Lung (tissue), 17 donors: ENCODE measurements at places on chromosomes 12 and 14. TPM values are rescaled to one million over a fixed set of nuclear protein-coding genes. Genes with fewer than 3 reads are reported as not detected.
A peak's percentile ranks its signal among the peaks of the same experiment; 100 is the strongest.

DNA sequence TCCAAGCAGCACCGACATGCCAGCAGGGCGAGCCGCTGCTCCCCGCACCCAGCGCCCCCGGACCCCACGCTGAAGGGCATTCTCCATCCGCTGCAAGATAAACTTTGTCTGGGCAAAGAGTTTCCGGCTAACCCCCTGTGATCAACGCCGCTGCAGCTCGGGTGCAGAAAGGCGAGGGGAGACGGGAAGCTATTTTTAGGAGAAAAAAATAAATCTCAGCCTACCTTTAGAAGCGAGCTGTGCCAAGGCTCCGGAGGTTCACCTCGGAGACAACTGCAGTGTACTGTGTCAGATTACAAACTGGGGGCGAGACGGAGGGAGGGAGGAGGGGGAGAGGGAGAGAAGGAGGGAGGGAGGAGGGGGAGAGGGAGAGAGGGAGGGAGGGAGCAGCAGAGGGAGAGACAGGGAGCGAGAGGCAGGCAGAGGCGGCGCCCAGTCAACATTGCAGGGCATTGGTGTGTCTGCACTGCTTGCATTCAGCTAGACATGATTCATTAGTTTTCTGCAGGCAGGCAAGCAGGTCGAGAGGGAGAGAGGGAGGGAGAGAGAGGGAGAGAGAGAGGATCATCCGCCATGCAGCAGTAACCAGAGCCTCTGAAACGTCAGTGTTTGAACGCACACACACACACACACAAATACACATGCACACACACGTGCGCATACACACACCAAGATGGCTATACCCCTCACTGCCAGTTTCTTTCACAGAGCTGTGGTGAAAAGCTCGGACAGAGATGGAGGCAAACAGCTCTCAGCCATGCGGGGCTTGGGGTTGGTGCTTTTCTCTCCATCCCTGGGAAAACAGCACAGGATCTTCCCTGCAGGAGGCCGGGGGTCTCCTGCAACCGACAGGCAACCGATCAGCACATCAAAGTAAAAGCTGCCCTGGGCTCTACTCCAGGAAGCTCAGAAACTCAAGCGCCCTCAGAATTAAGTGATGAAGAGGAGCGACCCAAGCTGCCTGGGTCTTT, at the start of gene RIMBP2:
TSS of gene RIMBP2 (minus strand) at position 302 of the 971 bp plus-strand sequence. CDS start 237,286 bp downstream, outside the sequence.
- peak; percentile 64 for DNase-seq

DNA sequence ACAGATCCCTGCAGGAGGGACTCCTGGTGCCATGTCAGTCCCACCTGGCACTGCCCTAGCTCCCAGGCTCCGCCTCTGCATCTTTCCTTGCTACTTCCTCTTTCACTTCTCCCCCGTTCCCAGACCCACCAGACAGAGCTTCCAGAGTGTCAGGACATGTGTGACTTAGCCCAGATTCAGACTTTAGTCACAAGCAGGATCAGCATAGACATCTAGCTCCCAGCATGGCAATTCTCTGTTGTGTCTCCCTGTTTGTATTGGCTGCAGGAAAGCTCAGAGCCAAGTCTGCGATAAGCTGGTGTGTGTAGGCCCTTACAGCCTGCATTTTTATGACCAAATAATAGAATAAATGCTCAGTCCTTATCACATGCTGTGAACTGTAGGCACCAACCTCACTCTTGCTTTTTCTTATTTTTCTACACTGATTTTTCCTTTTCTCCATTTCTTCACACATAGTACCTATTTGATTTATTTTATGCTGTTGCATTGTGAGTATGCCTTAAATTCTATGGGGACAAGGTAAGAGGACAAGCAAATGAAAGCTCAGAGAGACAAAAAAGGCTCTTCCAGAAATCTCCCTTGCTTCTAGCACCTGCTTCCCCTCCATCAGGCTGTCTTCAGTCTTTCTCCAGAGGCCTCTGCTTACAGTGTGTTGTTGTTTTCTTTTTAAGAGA, 5.9 kb downstream of the DHRS2 start:
- no peak for DNase-seq

GRCh38 chr12:14689996-14690395, 6.4 kb downstream of the GUCY2C start:
- no peak for DNase-seq

DNA sequence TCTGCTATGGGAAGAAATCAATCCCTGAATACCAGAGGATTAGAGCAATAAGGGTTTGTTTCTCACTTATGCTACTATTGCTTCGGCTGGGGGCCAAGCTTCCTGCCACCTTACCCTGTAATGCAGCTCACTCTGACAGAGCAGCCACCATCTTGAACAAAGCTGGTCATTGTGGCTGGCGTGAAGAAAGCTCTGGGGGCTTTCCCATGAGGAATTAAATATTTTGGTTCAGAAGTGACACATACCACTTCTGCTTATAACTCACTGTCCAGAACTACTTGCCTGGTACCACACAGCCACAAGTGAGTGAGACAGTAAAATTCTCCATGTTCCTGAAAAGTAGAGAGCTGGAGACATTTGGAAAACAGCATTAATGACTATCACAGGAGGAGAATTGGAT, 82.6 kb downstream of the GALNT8 start:
- DNase-seq, result no peak

DNA sequence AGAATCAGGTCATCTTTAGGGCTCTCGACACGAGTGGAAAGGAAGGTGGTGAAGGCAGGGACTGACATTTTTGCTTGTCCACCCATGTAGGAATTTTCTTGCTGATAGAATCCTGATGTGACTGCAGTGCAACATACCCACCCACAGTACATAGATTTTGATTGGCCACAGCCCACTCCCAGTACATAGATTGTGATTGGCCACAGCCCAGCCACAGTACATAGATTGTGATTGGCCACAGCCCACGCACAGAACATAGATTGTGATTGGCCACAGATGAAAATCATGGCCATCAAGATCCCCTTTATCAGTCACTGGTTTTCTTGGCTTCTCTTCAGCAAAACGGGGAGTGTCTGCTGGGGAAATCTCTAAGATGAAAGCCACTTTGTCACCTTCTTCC, 1041.5 kb downstream of the AACS start:
- DNase-seq, result no peak

DNA sequence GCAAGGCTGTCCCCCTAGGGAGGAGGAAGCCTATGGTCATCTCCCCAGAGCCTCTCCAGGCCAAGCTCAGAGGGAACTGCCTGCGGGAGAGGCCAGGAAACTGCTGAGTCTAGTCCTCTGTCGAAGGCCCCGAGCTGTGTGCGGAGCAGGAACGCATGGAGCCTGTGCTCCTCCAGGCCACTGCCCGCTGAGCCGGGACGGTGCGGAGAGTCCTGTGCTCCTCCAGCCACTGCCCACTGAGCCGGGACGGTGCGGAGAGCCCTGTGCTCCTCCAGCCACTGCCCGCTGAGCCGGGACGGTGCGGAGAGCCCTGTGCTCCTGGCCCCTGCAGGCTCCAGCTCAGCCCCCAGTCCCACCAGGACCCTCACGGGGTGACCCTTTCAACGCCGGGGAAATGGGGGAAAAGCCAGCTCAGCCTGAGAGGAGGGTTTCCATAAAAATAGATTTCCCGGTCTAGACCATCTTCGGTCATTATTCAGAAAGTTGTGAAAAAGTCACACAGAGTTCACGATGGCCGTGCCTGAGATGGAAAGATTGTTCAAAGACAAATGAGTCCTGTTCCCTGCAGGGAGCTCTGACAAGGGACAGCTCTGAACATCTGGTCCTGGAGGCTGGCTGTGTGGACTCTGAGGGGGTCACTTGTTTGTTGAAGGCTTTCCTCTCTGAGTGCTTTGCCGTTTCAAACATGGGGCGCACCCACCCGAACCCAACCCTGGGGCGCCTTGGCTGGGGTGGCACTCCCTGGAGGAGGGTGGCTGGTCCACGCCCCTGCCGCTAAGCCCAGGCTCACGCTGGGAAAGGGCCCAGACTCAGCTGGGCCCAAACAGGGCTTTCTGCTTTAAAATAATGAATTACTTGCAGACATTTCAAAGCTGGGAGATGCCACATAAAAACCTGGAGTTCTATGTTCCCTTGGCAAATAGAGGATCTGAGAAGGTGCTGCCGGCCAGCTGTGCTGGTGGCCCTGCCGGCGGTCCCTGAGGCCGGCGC, 85.5 kb downstream of the ADGRD1 start:
- DNase-seq, result peak; percentile 69

DNA sequence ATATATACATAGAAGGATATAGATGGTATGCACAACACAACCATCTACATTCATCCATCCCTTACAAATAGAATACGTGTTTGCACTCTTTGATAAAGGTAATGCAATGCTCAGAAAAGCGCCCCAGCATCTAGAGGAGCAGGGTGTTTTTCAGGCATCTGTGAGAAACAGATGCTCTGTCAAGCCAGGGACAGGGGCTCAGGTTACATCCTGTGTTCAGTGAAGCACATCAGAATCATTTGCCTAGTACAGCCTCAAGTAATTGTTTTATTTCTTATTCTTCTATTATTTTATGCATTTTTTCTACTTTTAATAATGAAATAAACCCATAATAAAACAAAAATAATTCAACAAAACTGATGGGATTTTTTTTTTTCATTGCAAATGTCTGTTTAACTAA, 50.5 kb upstream of the HIF1A start:
- DNase-seq, result no peak

GRCh38 chr14:54715239-54715638, 148.3 kb downstream of the SAMD4A start:
- DNase-seq, result no peak

GRCh38 chr14:106662936-106663550, 1136.7 kb downstream of the TMEM121 start:
- no peak for DNase-seq

GRCh38 chr14:95137164-95137803, 20.0 kb downstream of the DICER1 start:
- no peak for DNase-seq

DNA sequence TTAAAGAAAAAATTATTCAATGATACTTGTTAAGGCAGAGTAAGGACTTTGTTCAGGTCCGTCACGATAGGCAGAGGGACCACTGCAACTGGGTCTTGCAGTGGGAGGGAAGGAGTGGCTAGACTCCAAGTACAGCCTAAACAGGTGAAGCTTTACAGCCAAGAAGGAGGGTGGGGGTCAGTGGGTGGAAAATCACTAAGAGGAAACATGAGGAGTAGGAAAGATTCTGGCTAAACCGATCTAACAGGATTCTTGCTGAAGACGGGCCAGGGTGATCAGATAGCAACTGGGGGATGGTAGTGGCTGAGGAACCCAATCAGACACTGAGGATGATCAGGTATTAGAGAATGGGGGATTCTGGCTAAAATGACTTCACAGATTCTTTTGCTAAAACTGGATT, 100.2 kb downstream of the TTC7B start:
- DNase-seq, result no peak

DNA sequence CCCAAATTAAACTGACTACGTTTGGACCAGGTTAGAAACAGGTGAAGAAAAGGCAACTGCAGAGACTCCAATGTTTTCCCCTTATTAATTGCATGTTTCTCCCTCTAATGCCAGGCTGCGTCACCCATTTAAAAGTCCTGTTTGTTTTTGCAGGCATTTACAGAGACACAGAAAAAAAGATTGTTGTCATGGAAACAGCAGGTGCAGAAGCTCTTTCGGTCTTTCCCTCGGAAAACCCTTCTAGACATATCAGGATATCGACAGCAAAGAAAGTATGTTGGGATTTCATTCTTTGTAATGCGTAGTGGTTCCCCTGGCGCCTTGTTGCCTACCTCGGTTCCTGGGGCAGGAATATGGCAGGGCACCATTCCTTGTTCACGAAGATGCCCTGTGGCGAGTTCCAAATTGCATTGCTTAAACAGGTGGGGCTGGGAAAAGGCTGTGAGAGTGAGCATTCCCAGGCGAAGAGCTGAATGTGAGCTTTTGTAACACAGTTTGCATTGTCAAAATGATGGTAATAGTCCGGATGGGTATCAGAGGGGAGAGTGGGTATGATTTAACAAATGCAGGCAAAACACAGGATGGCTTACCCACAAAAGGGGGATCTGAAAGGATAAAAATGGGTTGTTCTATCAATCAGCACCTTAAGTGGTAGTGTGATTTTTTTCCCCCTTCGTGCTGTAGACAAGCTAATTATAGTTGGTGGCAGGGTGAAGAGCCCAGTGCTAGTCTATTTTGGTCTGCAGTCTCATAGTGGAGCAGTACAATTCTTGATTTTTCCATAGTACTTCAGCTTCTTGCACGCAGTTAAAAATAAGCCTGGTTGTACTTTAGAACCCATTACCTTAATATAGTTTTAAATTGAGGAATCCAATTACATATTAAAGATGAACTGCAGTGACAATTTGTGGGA, 132.4 kb downstream of the GCH1 start:
- DNase-seq, result no peak

DNA sequence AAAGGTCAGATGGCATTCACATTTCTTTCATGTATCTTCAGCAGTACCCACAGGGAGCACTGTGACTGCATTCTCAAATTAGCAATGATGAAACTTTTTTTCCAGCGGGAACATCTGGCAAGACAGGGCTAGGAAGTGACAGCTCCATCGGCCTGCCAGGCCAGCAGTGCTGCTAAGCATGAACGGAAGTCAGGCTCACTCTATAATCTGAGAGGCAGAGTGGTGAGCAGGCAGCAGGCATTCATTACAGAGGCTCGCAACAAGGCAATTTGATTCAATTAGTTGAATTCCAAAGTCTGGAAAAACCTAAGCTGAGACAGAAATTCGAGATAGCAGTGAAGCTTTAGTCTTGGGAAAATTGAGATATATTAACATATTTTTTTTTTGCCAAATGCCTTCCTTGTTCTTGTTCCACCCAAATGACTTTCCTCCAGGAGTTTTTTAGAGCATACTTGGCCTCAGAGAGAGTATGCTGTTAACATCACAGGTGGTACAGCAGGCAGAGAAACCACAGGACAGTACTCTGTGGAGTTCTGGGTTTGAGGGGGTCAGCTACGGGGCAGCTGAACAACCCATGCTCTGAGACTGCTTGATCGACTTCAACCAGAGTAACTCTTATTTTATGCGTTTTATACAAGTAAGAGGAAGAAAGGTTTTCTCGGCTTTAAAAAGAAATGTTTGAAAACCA, 414.9 kb downstream of the APAF1 start:
- peak; percentile 94 for DNase-seq

DNA sequence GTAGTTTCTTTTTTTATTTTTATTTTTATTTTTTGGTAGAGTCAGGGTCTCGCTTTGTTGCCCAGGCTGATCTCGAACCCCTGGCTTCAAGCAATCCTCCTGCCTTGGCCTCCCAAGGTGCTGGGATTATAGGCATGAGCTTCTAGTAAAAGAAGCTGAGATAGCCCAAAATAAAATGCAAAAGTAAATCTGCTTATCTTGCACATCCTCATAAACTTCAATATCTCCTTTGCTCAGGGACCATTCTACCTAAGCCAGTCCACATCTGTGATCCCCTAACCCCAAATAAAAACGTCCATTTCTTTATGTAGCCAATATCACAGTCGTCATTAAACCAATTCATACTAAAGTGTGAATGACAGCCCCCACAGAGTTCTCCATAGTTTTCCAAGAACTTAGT, 36.3 kb downstream of the ATF7 start:
- DNase-seq, result no peak

The HOXC13 gene
- not detected for total RNA-seq

The FOXN4 gene
- total RNA-seq, result 0.25 TPM

The PRH2 gene
- not detected for total RNA-seq

The CCND2 gene
- total RNA-seq, result 113 TPM

The C14orf119 gene
- total RNA-seq, result 56.7 TPM

The STON2 gene
- total RNA-seq, result 27.6 TPM

The TMTC2 gene
- 77.1 TPM for total RNA-seq

The TBC1D30 gene
- 15.7 TPM for total RNA-seq

The TDG gene
- 41.0 TPM for total RNA-seq
